ENCODE measurements at places on chromosomes 1 and 21.
A peak's percentile ranks its signal among the peaks of the same experiment; 100 is the strongest.

- DNase-seq, result no peak
Observed at GRCh38 chr1:107149946-107150345, 9.1 kb downstream of the NTNG1 start.

DNA sequence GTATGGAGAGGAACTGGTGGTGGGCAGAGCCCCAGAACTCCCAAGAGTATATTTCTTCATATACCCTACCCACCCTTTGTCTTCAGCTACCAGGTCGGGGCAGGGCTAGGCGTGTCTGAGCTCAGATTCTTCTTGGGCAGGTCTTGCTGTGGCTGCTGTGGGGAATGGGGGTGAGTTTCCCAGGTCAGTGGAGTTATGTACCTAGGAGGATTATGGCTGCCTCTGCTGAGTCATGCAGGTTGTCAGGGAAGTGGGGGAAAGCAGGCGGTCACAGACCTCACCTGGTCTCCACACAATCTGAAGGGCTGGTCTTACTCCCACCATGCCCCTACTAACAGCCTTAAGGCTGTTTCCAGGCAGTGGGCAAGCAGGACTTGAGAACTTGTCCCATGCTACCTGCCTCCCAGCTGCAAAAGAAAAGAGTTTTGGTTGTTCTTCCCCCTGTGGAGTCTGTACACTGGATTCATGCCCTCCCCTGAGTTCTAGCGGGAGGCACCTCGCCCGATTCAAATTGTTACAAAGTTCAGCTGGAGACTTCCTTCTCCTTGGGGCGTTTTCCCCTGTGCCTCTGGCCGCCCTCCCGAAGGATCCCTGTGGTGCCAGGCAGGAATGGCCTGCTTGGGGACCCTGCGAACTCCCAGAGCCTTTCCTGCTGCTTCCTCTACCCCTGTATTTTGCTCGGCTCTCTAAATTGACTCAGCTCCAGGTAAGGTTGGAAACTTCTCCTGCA lies 58.6 kb downstream of the NPHS2 start:
- DNase-seq, result no peak

- DNase-seq, result peak; percentile 13
Observed at GRCh38 chr1:86858524-86859261, 55.2 kb downstream of the SELENOF start.

- DNase-seq, result no peak
Observed at GRCh38 chr1:152014943-152015342, 21.3 kb upstream of the S100A10 start.

GRCh38 chr1:20100632-20101355 lies 18.5 kb downstream of the PLA2G2D start:
- DNase-seq, result peak; percentile 22

- DNase-seq, result no peak
Observed at GRCh38 chr1:166383635-166384346, 217.0 kb upstream of the FAM78B start.

DNA sequence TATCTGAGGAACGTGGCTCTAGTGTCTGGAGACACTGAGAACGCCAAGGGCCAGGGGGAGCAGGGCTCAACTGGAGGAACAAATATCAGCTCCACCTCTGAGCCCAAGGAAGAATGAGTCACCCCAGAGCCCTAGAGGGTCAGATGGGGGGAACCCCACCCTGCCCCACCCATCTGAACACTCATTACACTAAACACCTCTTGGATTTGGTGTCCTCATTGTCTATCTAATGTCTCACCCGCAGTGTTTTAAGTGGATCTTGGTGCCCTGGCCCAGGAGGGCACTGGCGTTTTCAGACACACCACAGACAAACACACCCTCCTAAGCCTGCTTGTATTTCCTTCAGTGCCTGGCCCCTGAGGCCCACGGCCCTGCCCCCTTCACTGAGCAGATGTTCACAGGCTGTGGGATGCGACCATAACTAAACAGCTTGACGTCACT lies 2.2 kb upstream of the FALEC start:
- no peak for DNase-seq

GRCh38 chr1:46755121-46755520 lies 36.2 kb upstream of the EFCAB14 start:
- no peak for DNase-seq

- no peak for DNase-seq
Observed at GRCh38 chr1:8423269-8423691, 105.4 kb downstream of the SLC45A1 start.

GRCh38 chr1:48649880-48650279 lies 126.8 kb downstream of the BEND5 start:
- no peak for DNase-seq

DNA sequence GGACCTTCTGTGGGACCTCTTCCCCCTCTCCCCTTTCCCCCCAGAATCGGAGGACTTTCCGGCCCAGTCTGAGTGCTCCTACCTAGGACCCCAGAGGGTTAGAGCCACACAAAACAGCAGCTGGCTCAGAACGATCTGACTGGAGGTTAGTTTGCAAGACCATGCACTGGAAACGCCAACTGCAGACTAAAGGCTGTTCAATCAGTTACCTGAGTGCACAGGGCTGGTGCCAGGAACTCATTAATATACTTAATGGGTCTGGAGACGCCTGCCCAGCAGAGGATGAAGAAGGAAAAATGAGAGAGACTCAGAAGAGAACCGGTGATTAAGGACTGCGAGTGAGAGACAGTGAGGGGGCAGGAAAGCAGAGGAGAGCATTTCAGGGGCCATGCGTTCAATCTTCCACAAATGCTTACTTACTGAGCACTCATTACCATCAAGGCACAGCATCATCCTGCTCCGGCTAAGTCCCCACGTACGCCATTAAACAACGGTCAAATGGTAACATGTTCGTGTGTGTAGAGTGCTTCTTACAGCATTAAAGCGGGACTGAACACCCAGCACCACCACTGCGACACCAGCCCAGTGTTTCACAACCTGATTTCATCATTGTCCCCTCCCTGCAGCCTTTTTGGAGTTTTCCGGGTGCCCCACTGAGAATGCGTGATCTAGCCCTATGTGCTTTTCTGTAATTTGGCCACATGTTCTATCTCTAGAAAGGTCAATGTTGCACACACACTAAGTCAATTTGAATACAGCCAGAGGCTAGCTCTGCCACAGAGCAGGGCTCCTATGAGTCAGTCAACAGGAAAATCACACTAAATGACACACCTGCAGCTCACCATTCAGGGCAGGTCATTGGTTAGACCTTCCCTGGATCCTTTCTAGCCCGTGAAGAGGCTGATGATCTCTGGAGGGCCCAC lies 7.6 kb downstream of the ENO1 start:
- DNase-seq, result no peak

- no peak for DNase-seq
Observed at GRCh38 chr1:233635765-233636502, 22.0 kb downstream of the KCNK1 start.

DNA sequence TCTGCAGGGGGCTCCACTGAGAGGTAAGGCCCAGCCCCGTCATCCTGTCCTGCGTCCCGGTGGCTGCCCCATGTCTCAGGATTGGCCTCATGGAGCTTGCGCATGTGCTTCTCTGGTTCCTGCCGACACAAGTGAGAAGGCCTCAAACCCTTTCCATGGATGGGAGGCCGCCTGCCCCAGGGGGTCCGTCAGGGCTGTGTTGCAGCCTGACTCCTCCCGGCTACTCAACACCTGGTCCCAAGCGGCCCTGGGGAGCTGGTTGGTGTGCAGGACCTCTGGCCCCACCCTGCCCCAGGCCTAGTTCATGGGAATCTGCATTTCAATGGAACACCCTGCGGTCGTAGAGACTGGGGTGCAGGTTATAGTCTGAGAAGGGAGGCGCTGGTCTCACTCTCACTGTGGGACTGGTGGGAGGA lies 21.1 kb upstream of the PDE9A start:
- no peak for DNase-seq

GRCh38 chr1:187326557-187326956 lies 497.8 kb downstream of the PLA2G4A start:
- no peak for DNase-seq

Measured in AML-193 (cell line).